ENCODE measurements at places on chromosomes 6 and 20.

DNA sequence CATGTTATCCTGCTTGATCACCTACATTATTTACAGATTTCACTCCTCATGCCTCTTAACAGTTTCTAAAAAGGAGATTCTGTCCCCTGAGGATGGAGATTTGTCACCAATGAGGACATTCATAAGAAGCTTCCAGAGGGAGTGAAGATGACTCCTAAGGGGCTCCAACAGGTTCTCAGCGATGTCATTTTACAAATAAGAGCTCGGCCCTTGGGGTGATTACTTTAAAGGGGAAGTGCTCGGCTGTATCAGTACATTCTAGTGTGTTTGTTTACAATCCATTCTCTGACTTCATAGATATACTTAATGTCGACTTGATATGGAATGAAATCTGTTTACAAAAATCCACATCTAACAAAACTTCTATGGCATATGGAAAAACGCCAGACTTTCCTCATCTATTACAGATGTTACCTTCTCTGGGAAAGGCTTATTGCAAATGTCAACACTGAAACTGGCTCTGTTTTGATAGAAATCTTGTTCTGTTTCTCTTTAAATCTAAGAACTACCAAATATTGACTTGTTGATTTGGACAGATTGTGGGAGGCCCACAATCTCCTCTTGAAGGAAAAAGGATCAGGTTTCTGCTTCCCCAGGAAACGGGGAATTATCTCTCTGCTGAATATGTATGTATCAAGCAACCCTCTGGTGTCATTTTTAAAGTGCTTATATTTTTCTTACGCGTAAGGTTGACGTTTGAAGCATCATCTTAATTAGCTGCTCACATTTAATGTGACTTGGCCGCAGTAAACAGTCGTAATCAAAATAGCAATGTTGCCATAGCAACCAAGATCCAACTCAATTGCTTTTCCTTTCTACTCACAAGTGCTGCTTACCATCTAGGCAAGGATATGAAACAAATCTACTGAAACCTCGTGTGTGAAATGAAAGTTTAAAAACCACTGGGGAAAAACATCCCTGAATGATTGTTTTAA is 95.7 kb downstream of the SHLD1 start:
- DNase-seq = peak; percentile 87

GRCh38 chr6:143743301-143744166 is 65.8 kb downstream of the PHACTR2 start:
- DNase-seq = peak; percentile 90

- peak; percentile 35 for DNase-seq
These were observed 76.3 kb upstream of the ADGRG6 start for GRCh38 chr6:142225552-142225951.

- peak; percentile 72 for DNase-seq
These were observed 146.3 kb upstream of the RNF24 start for GRCh38 chr20:4161401-4162251.

GRCh38 chr6:115362234-115362633 is 698.5 kb downstream of the FRK start:
- no peak for DNase-seq

- DNase-seq = no peak
These were observed 10.6 kb downstream of the POLR3F start for GRCh38 chr20:18477821-18478220.

DNA sequence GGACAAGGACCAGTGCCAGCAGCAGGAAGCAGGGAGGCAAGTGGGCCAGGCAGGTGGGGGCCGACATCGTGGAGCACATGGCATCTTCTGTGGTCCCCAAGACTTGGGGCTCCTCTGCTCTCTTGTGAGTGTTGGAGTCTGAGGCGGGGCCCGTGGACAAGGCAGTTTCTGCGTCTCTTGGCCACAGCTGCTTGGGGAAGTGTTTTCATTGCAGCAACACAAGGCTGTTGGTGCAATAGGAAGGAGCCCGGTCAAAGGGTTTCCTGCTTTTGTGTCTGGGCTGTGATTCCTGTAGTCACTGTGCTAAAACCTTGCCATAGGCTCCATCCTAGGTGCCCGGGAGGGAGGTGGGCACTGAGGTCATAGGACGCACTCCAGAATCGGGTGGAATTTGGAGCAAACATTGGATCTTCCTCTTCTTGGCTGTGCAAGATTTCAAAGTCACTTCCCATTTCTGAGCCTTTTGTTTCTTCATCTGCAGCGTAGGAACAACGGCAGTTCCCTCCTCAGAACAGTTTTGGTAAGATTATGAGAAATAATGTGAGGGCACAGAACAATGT is at the start of gene SIRPB2:
Gene SIRPB2, minus strand, starts transcription at position 140 of the 560 bp plus-strand sequence. Its CDS starts 61 bp downstream, at position 79.
- no peak for DNase-seq

DNA sequence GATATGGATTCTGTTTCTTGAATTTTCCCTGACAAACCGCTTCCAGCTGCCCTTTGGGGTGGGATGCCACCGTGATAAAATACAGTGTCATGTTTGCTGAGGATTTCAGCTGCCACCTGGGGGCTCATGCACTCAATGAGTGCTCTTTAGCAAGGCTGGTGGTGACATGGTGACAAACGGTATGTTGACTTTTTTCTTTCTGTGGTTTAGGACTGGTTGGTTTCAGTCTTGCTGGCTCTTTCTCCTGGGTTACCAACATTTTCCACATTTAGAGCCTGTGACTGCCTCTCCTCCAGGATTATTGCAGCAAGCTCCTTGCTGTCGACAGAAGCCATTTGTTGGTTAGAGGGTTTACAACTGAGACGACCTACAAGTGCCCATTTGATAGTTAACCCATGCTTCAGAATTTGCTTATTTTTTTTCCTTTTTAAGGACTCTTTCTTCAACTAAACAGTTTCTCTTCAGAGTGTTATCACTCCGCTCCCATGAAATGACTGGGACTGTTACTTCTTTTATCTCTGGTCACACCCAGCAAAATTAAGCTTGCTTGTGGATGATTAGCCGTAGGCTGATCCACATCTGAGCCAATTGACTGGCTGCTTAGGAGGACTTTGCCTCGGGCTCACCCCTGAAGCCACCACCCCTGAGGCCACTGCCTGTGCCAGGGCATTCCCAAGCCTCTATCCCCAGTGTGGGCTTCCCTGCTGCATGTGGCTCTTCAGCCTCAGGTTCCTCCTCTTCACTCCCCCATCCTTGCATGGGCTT is 48.4 kb upstream of the CDYL start:
- peak; percentile 61 for DNase-seq

GRCh38 chr6:34044945-34045595 is 100.8 kb downstream of the GRM4 start:
- peak; percentile 36 for DNase-seq

DNA sequence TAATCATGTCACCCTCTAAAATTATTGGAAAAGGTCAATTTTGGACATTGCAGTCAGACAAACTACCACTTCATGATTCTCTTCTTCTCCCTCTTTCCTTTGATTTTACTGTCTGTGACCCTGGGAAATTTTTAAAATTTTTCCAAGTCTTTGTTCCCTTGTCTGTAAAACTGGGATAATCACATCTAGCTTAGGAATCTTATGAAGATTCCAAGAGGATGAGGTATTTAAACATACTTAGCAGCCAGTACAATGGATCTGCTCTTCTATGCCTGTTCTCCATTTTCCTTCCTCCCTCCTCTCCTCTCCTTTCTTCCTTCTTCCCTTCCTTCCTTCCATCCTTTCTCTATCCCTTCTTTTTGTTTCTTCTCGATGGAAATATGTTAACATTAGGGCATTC is 651.6 kb upstream of the MARCKS start:
- no peak for DNase-seq

GRCh38 chr6:15461127-15461944 is 201.5 kb downstream of the DTNBP1 start:
- peak; percentile 29 for DNase-seq

DNA sequence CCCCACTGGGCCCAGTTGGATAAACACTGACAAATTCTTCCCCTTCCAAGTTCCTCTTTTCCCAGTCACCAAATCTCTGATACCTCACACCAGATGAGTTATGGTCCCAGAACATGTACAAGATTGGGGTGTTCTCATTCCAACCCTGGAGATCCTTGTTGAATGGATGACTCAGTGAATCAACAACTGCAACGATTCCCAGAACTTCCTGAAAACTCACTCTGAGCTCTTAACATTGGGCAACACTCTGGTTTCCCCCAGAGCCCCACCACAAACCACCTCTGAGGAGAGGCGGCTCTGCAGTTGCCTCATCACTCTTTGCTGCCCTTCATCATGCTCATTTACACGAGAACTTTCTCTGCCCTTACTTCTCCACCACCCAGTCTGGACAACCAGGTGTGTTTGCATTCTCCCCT is 115.2 kb downstream of the MRPL14 start:
- no peak for DNase-seq

DNA sequence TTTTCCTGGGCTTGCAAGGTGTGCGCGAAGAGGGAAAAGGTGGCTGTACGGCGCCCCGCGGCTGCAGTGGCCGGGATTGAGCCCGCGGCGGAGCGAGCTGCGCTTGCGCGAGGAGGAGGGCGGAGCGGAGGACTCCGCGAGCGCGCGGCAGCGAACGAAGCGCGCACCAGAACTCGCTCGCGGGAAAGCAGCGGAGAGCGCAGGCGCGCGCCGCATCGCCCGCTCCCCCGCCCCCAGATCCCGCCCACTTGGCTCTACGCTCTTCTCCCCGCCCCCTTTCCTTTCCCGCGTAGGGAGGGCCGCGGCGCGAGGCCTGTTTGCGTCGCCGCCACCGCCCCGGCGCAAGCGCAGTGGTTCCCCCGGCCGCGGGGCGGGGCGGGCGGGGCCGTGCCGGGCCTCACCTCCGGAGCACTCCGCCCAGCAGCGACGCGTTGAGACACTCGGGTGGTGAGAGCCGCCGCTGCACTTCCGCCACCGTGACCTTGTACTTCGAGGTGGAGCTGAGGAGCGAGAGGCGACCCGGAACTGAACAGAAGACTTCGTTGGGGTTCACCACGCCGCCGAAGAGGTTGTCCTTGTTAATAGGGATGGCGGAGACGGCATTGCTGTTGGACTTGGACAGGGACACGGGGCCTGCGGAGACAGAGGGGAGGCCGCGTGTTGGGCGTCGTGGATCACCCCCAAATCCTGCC is 10.6 kb downstream of the TFAP2A start:
- DNase-seq = peak; percentile 100

DNA sequence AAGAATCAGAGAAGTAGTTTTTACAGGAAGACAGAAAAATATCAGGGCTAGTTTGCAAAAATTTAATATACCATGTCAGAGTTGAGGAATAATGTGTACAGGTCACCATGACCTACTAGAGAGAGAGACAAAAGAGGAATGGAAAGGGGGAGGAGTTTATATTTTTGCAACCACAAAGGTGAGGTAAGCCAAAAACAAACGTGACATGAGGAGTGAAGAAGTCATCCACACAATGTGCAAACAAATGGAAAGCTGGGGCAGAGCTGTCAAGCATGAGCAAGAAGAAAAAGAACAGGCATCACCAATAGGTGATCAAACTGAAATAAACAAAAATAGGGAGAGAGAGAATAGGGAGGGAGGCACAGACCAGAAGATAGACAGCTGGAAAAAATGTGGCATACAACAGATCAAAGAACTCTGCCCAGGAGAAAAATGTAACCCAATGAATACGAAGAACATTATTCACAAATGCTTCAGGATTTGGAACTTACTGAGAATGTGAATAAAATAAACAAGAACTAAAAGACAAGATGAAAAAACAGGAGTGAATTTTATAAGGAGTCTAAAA is 15.5 kb downstream of the RARS2 start:
- peak; percentile 60 for DNase-seq

DNA sequence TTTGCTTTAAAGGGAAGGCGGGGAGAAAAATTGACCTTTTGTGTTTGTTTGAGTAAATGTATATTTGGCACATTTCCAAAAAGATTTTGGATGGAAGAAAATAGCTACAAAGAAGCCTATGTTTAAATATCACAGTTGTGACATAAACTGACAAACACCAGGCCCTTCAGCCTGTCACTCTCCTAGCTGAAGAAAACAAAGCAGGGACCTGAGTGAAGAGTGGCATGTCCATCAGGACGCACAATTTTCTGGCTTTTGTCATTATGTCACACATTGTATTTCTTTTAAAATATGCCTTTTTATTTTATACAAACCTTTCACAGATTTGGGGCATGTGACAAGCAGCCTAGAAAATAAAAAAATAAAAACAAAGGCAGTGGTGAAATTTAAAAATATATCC is 241.2 kb downstream of the OGFRL1 start:
- no peak for DNase-seq

GRCh38 chr6:27471365-27472115 is 1.4 kb downstream of the ZNF184 start:
- DNase-seq = peak; percentile 29

- no peak for DNase-seq
These were observed 41.3 kb downstream of the RSPH3 start for GRCh38 chr6:158958504-158959386.

- DNase-seq = no peak
These were observed 41.9 kb upstream of the RNF8 start for GRCh38 chr6:37311741-37312473.

- DNase-seq = no peak
These were observed 3.7 kb downstream of the AK9 start for GRCh38 chr6:109687271-109687761.

- no peak for DNase-seq
These were observed 67.8 kb upstream of the EPB41L1 start for GRCh38 chr20:36086767-36087166.

All from NCI-H69 (cell line).